A549 treated with AZD2906 at 1 μM for 4 hours (cell line): ENCODE measurements at places on chromosomes 1 and 21. TPM values are rescaled to one million over a fixed set of nuclear protein-coding genes. Genes with fewer than 3 reads are reported as not detected.

ADORA3 gene
- total RNA-seq, result not detected in 5 replicates

TMEM240 gene
- total RNA-seq, result 0.36 to 0.75 TPM (median 0.58 TPM) in 4 of 5 replicates, not detected in the other

OR2T29 gene
- not detected in 5 replicates for total RNA-seq

KRTAP13-2 gene
- total RNA-seq, result not detected in 5 replicates

FBXO2 gene
- 5.9 to 11.1 TPM (median 9.2 TPM) in 5 replicates for total RNA-seq

FMO2 gene
- total RNA-seq, result not detected in 5 replicates

FAM177B gene
- total RNA-seq, result not detected in 5 replicates

WDR64 gene
- not detected in 5 replicates for total RNA-seq

SLAMF9 gene
- 0.25 to 0.64 TPM (median 0.41 TPM) in 5 replicates for total RNA-seq

THEM5 gene
- 0.06 TPM in 1 of 5 replicates, not detected in the others for total RNA-seq

SLC26A9 gene
- total RNA-seq, result 0.08 to 0.16 TPM (median 0.14 TPM) in 5 replicates

SPATA17 gene
- total RNA-seq, result 2.1 to 2.6 TPM (median 2.1 TPM) in 5 replicates

NR5A2 gene
- total RNA-seq, result 2.6 to 4.4 TPM (median 3.2 TPM) in 5 replicates

ESPN gene
- total RNA-seq, result 0.43 to 0.79 TPM (median 0.53 TPM) in 5 replicates

CRABP2 gene
- total RNA-seq, result 7.6 to 12.4 TPM (median 7.9 TPM) in 5 replicates

LCE1B gene
- 0.06 to 0.10 TPM (median 0.08 TPM) in 3 of 5 replicates, not detected in the others for total RNA-seq

KIF17 gene
- total RNA-seq, result 1.8 to 2.5 TPM (median 2.1 TPM) in 5 replicates

MAN1C1 gene
- total RNA-seq, result 0.62 to 0.96 TPM (median 0.77 TPM) in 5 replicates

PLPPR5 gene
- 0.03 TPM in 1 of 5 replicates, not detected in the others for total RNA-seq

MEAF6 gene
- total RNA-seq, result 54.2 to 80.7 TPM (median 57.9 TPM) in 5 replicates

CHIA gene
- total RNA-seq, result not detected in 5 replicates

BNIPL gene
- total RNA-seq, result 0.04 to 0.16 TPM (median 0.15 TPM) in 5 replicates

EDN2 gene
- total RNA-seq, result 35.9 to 53.7 TPM (median 46.3 TPM) in 5 replicates

FAM72B gene
- total RNA-seq, result 5.3 to 6.8 TPM (median 5.8 TPM) in 5 replicates

RNF187 gene
- 58.9 to 85.5 TPM (median 83.4 TPM) in 5 replicates for total RNA-seq

COL11A1 gene
- total RNA-seq, result 1.3 to 2.6 TPM (median 2.4 TPM) in 5 replicates

FMO4 gene
- 0.24 to 0.50 TPM (median 0.42 TPM) in 5 replicates for total RNA-seq

PROX1 gene
- total RNA-seq, result 0.01 to 0.32 TPM (median 0.06 TPM) in 5 replicates

ARHGEF16 gene
- 3.9 to 5.2 TPM (median 5.0 TPM) in 5 replicates for total RNA-seq

DNAJC28 gene
- total RNA-seq, result 0.27 to 0.38 TPM (median 0.29 TPM) in 5 replicates

ARHGAP30 gene
- 0.07 to 0.09 TPM (median 0.07 TPM) in 5 replicates for total RNA-seq

ZNF669 gene
- total RNA-seq, result 3.0 to 4.5 TPM (median 3.7 TPM) in 5 replicates

LRRC39 gene
- 0.05 to 0.13 TPM (median 0.10 TPM) in 5 replicates for total RNA-seq

NTPCR gene
- total RNA-seq, result 77.1 to 86.3 TPM (median 83.4 TPM) in 5 replicates

TLR5 gene
- 0.13 to 0.24 TPM (median 0.19 TPM) in 5 replicates for total RNA-seq

AMY2A gene
- not detected in 5 replicates for total RNA-seq

PDE4DIP gene
- total RNA-seq, result 5.4 to 6.6 TPM (median 6.2 TPM) in 5 replicates
